ENCODE measurements at places on chromosomes 11 and 22.

- no peak for DNase-seq
These were observed 494.4 kb upstream of the B3GAT1 start for GRCh38 chr11:134906356-134906955.

DNA sequence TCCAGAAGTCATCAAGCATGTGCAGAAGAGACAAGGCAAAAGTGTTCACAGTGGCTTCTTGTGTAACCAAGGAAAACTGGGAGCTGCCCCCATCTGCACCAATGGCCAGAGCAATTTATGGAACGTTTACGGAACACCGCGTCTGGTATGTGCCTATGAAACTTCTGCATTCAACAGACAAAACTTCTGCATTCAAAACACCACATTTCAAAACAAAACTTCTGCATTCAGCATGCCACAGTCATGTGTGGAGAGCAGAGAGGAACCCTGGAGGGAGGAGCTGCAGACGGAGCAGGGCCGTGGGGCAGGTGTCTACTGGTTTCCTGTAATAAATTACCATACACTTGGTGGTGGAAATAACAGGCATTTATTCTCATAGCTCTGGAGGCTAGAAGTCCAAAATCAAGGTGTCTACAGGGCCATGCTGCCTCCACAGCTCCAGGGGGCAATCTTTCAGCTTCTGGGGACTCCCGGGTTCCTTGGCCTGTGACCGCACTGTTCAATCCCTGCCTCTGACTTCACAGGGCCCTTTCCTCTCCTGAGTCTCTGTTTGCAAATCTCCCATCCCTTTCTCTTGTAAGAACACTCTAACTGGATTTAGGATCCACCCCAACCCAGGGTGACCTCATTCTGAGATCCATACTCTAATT is 32.2 kb downstream of the RPL3 start:
- DNase-seq: peak; percentile 35

GRCh38 chr22:37498289-37498909 is 12.2 kb upstream of the MFNG start:
- peak; percentile 97 for DNase-seq

GRCh38 chr22:27699383-27700019 is 102.1 kb downstream of the MN1 start:
- DNase-seq: no peak

GRCh38 chr22:42357221-42357620 is 75.0 kb downstream of the NFAM1 start:
- DNase-seq: no peak

- no peak for DNase-seq
These were observed 87.3 kb upstream of the MYO18B start for GRCh38 chr22:25654676-25655075.

GRCh38 chr22:50148991-50149721 is 21.4 kb upstream of the PANX2 start:
- peak; percentile 93 for DNase-seq

GRCh38 chr11:112693781-112694180 is 267.4 kb upstream of the NCAM1 start:
- DNase-seq: no peak

GRCh38 chr11:130801333-130802122 is 114.8 kb downstream of the SNX19 start:
- DNase-seq: no peak

DNA sequence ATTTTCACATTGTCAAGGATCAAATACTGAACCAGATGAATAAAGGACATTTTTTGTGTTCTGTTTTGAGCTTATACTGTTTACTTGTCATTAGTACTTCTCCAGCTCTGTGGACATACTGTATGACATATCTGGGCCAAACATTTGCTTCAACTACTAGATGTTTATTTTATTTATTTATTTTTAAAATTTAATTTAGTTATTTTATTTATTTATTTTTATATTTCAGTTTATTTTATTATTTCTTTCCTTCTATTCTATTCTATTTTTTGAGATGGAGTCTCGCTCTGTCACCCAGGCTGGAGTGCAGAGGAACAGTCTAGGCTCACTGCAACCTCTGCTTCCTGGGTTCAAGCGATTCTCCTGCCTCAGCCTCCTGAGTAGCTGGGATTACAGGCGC is 37.0 kb downstream of the HORMAD2 start:
- DNase-seq: no peak

DNA sequence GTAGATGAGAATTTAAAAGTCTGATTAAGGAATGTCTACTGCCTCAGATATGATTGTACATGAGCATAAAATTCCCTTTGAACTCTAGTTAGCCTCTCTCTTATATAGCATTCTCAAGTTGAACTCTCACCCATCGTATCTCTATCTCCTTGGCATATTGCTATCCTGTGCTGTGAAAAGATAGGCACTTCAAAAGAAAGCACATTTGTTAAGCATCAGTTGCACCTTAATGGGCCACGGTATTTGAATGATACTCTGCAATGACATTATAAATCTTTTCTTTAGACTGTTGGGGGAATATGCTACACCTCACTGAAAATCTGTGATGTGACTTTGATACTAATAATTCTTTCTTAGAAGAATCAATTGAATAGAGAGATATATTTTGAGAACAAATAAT is 570.7 kb downstream of the JRKL start:
- no peak for DNase-seq

GRCh38 chr11:76337469-76337868 is 43.5 kb downstream of the THAP12 start:
- no peak for DNase-seq

DNA sequence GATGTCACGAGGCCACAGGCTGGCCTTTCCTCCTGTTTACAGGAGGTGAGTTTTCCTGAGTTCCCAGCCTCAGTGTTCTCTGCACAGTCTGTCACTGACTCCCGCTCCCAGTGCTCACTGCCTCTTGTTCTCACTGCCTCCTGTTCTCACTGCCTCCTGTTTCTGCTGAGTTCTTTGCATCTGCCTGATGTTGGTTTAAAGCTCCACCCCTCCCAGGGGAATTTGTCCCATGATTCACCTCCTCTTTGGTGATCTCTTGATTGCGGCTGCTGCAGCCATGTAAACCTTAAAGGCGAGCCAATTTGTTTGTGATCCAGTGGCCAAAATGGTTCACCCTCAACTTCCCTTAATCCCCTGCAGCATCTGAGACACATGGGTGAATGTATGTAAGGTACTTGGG is 6.0 kb upstream of the TUBA8 start:
- no peak for DNase-seq

GRCh38 chr22:46042786-46043185 is 65.8 kb upstream of the WNT7B start:
- no peak for DNase-seq

GRCh38 chr22:42863349-42863961 is 6.4 kb upstream of the ARFGAP3 start:
- DNase-seq: no peak

DNA sequence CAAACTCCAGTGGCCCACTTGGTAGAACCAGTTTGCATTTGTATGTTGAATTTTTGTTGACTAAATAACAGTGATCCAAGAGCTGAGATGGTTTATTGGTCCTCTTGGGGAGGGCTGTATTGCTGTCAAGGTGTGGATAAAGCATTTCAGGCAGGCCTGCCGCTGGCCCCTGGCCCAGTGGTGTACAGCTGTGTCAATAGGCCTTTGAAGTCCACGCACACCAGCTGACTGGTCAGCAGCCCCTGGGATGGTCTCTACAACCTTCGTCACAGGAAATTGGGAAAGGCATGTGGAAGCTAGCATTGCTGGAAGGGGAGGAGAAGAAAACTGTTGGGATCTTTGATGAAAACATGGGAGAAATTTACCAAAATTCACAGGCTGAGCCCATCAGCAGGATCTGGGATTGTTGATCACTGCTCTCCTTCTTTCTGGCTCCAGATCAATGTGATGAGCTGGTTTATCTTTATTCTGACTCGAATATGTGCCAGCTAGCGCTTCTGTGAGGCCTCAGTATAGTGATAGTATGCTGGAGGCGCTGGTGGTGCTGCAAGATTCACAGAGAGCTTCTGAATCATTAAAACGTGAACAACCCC is 12.5 kb upstream of the E2F8 start:
- DNase-seq: no peak

DNA sequence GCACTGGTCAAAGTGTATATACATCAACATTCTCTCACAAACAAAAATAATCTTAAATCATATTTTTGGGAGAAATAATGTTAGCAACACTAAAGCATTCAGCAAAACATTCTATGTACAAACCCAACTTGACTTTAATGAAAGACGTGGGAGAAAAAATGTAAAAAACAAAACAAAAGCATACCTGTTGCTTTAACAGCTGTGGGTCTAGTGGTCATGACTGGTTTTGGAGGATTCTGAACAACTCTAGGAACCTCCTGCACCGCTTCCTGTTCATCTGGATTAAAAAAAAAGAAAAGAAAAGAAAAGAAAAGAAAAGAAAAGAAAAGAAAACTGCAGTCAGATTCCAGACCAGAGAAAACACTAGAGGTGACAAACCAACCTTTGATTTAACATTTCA is 2.1 kb downstream of the FNBP4 start:
- no peak for DNase-seq

- DNase-seq: no peak
These were observed 3.8 kb downstream of the SRSF8 start for GRCh38 chr11:95070471-95070870.

DNA sequence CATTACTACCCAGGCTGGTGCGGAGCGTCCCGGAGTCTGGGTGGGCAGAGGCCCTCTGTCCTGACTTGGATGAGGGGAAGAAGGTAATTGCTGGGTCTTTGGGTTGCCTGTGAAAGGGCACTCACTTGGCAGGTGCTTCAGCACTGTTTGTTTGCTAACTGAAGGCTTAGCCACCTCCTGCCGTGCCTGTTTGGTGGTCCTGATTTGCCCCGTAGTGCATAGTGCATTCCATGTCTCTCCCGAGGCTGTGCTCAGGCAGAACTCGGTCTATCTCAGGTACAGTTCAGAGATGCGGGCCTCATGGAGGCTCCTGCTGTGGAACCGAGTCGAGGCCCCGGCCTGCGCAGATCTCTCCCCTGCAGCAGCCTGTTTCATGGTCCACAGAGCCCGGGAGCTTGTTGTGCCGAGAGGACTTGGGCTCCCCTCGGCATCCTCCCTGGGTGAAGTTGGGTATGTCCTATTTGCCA is 146.2 kb downstream of the TBC1D22A start:
- peak; percentile 37 for DNase-seq

DNA sequence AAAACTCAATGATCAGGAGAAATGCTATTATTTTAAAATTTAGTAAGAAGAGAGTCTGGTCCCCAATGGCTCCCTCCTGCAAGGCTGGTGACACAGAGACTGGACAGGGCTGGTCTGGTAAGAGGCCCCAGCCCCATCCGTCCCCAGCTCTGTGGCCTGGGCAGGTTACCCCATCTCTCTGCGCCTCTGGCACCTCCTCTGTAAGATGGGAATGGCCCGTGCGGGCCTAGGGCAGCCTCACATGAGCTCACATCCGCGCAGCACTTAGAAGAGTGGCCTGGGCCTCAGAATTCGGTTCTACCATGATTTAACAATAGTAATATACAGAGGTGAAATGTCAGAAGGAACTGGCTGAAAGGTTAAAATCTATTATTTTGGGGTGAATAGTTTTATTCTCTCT is 1.2 kb downstream of the APOBEC3F start:
- DNase-seq: no peak

GRCh38 chr22:41672780-41673509 is 15.7 kb downstream of the SNU13 start:
- DNase-seq: peak; percentile 35

DNA sequence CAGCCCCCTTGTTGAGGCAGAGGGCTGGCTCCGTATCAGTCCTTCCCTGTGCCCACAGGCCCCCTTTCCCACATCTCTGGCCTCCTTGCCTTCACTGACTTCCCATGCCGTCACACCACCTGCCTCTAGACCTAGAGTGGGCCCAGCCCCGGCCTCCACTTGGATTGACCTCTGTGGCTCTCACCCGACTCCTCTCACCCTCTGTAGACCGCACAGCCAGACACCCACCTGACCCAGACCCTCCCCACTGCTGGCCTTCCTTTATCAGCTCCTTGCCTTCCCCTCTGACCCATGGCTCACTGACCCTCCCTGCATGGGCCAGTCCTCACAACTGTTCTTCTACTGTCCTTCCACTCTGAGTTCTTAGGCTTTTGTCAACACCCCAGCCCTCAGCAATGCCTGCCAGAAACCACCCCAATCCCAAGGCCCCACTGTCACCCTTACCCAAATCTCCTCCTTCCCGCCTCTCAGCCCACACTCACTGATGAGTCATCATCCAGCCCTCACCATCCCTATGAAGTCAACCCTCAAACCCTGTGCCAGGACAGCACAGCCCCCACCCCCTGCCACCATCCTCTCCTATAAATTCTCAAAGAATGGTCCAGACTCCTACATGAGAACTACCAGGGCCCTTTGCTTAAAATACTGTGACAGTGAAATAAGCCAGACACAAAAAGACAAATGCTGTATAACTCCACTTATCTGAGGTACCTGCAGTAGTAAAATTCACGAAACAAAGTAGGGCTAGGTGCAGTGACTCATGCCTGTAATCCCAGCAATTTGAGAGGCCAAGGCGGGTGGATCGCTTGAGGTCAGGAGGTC is 53.4 kb downstream of the SCGB1A1 start:
- DNase-seq: no peak

DNA sequence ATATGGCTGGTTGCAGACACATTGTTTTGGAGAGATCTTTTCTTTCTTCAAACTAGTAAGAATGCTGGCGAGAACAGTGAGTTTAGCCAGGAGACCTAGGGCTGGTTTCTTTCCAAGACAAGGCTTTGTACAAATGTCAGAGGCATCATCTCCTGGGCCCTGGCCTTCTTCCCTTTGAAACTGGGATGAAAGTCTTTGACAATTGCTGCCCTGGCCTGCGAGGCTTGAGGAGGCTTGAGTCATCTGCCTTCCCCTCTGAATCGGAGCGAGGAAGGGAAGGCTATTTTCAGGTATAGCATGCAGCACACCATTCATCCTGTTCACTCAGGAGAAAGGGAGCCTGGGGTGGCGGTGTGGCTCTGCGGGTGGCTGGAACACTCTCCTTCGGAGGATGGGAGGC is 21.5 kb upstream of the PARVG start:
- DNase-seq: no peak

- no peak for DNase-seq
These were observed 116.6 kb downstream of the NAV2 start for GRCh38 chr11:19829109-19829837.

- no peak for DNase-seq
These were observed 7.8 kb upstream of the BCL9L start for GRCh38 chr11:118933486-118933885.

- peak; percentile 66 for DNase-seq
These were observed 845 bp downstream of the MPPED2 start for GRCh38 chr11:30585125-30585891.

DNA sequence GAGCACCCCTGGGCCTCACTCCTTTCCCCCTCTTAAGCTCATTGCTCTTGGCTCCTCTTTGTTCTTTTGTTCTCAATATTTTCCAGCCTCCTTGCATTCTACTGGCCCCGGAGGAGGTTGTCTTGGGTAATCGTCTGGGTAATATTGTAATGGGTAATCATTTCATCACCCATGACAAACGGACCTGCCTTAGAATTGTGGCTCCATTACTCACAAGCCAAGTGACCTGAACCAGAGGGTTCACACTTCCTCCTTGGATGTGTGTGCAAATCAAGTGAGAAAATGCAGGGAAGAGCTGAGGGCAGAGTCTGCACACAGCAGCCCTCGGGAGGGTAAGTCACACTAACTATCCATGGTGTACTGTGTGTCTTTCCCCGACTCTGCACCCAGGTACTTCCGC is 305.0 kb downstream of the BUD13 start:
- DNase-seq: no peak

- DNase-seq: peak; percentile 5
These were observed 145.5 kb downstream of the TRIM29 start for GRCh38 chr11:119992171-119993051.

Measured in iPS-NIHi11 (cell line).